A172 (cell line): ENCODE measurements at places on chromosomes 11 and 22.

DNA sequence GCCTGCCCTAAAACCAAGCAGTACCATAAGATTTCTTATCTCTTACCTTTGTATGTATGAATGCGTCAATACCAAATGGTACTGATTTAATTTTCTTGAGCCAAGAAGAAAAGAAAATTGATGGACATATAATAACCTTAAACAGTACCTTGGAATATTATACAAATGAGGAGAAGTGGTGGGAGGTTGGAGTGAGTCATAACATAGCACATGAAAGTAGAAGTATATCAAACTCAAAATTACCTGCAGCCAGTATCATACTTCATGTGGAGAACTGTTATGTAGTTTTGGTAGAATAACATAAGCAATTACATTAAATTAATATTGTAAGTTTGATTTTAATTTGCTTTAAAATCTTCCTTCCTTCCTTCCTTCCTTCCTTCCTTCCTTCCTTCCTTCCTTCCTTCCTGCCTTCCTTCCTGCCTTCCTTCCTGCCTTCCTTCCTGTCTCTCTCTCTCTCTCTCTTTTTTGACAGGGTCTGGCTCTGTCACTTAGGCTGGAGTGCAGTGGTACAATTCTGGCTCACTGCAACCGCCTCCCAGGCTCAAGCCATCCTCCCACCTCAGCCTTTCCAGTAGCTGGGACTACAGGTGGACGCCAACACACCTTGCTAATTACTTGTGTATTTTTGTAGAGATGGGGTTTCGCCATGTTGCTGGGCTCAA is 460.9 kb upstream of the CCDC90B start:
- no peak for DNase-seq

DNA sequence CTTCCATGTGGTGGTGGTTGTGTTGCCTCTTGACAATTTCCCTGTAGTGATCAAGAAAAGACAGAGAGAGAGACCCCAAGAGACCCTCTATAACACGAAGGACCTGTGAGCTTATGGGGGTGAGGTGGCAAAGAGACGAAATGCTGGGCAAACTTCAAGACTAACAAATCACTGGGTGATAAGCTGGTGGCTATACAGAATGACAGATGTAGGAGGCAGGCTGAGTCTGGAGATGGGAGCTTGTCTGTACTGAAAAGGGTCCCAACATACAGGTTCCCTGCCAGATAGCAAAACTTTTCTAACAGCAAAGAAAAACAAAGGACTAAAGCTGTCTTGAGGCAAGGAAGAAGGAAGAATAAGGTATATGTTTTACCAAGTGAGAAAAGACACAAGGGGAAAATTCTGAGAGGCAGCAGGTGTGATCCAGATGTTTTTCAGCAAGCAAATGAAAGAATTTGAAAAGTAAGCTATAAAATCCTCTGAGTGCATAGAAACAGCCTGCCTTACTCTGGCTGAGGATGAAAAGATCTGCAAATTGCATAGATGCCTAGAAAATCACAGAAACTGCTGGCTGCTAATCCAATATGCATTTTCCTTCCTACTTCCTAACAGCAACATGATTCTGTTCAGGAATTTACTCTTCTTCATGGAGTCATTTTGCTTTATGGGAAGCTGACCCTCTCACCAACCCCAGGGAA is 21.9 kb upstream of the LYVE1 start:
- no peak for DNase-seq

GRCh38 chr11:31882951-31883392 is 71.8 kb upstream of the PAX6 start:
- DNase-seq, result peak; percentile 51

- DNase-seq, result no peak
Observed at GRCh38 chr11:80898910-80899309, 1458.1 kb upstream of the TENM4 start.

GRCh38 chr11:111408789-111409727 is 30.0 kb upstream of the POU2AF1 start:
- DNase-seq, result no peak

- DNase-seq, result no peak
Observed at GRCh38 chr11:134037046-134037908, 31.6 kb upstream of the JAM3 start.

DNA sequence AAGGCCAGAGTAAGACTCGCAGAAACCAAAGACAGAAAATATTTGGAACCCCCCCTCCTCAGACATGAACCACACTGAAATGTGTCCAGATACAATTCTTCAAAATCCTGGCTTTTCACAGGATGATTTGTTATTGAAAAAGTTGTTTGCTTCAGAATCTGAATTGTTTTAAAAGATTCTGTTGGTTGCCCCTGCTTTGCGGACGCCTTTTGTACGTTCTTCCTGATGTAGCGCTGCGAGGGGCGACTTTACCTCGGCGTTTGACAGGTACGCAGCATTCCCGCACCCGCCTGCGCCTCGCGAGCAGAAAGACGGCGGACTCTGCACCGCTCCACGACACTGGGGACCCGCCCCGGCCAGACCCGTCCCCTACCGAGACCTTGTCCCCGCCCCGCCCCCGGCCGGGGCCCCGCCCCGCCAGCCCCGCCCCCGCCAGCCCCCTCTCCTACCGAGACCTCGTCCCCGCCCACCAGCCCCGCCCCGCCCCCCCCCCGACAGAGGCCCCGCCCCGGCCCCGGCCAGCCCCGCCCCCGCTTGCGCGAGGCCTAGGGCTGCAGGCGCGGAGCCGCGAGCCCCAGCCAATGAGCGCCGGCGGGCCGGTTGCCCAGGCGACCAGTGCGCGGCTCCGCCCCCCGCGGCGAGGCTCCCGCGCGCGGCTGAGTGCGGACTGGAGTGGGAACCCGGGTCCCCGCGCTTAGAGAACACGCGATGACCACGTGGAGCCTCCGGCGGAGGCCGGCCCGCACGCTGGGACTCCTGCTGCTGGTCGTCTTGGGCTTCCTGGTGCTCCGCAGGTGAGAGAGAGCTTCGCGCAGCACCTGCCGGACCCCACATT is at the start of gene GLB1L2:
Gene GLB1L2 (plus strand): TSS at position 635 of the 835 bp plus-strand sequence. CDS start 74 bp downstream, at position 709.
- peak; percentile 4 for DNase-seq

GRCh38 chr11:12885717-12886239 is 123.3 kb upstream of the RASSF10 start:
- no peak for DNase-seq

DNA sequence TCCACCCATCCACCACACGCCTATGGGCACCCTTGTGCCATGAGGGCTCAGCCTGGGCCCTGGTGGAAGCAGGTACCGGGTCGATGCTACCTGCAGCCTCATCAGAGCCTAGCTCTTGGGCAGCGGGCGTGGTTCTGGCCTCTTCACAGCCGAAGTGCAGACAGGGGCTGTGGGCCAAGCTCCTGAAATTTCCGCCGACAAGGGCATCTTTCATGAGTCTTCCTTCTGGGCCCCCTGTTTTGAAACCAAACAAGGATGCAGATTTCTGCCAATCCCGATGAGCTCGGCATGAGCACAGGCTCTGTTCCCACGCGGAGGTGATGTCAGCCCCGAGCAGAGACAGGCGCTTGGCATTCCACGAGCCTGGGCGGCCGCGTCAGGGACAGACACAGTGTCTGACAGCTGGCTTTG is 22.6 kb upstream of the MGAT3 start:
- DNase-seq, result no peak

DNA sequence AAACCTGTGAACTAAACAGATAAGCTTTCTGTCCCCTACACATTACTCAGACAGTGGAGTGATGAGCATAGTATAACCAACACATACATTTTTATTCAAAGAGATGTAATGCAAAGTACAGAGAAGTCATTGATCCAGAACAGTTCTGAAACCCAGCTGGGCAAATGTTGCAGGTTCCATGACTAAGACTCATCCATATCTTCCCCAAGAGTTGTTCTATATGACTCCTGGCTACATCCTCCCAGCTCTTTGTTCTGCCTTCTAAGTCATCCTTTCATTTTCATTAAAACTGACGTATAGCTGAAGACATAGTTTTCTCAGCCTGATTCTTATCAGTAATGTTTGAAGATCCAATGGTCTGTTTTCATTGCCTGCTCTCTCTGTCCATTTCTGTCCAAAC is 47.3 kb downstream of the PLAAT5 start:
- DNase-seq, result no peak

DNA sequence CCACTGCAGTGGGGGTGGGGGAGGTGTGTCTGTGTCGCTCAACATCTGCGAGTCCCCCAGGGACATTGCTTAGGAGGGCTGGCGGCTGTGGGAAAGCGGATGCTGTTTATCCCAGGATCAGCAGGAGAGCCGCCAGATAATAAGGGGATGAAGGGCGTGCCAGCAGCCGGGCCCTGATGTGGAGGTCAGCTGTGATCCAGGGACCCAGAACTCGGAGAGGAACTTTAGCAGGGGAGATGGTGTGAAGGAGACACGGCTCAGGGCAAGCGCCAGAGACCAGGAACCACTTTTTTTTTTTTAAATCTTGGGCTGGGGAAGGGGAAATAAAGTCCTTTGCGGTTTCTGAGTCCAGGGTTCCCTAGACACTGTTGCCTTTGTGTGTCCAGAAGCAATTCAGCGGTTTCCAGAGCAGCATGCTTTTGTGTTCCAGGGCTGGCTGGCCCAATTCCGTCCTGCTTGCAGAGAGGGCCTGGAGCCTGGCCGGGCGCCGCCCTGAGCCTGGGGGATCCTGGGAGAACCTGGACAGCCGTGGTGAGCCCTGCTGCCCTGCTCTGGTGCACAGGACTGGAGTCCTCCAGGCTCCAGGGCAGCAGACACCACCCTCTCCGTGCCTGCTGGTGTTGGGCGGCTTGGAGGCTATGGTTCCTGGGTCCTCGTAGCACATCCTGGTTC is at the start of gene GRAMD4:
Gene GRAMD4 (plus strand): TSS at position 557 of the 672 bp plus-strand sequence. CDS start 6,414 bp downstream, outside the sequence.
- DNase-seq, result no peak

- no peak for DNase-seq
Observed at GRCh38 chr11:61795876-61796526, 3.3 kb downstream of the FEN1 start.

DNA sequence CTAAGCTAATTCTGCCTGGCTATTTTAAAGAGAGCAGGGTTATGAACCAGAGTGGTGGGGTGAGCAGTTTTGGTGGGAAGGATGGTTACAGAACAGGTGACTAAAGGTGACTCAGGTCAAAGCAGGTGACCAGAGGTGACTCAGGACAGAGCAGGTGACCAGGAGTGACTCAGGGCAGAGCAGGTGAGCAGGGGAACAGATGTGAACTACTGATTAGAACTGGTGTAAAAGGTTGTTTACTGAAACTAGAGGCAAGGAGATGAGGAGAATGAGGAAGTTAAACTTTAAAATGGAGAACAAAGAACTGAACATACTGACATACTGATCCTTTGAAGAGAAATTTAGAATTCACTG is 15.4 kb upstream of the HYLS1 start:
- no peak for DNase-seq

- DNase-seq, result no peak
Observed at GRCh38 chr22:39967996-39968972, 8.1 kb downstream of the TMA7B start.

DNA sequence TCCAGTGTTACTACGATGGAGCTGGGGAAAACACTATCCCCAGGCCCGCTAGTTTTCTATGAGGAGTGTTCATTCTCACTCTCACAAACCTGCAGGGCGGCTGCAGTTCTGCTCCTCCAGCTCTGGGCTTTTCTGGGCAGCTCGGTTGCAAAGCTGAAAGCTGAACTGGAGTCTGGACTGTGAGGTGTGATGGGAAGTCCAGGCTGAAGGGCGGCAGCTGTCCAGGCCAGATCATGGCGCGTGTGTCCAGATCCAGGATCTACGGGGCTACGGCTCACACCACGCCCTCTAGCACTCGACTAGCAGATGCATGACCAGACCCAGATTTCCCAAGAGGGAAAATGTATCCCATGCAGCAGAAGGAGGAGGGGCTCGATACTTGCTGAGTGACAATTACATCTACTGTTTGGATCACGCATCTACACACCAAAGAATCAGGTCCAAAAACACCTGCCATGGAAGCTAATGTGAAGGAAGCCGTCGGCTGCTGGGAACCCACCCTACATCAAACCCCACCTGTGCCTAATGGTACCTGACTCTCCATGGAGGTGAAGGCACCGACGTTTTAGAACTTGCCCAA is 555.0 kb downstream of the BRD1 start:
- DNase-seq, result no peak

DNA sequence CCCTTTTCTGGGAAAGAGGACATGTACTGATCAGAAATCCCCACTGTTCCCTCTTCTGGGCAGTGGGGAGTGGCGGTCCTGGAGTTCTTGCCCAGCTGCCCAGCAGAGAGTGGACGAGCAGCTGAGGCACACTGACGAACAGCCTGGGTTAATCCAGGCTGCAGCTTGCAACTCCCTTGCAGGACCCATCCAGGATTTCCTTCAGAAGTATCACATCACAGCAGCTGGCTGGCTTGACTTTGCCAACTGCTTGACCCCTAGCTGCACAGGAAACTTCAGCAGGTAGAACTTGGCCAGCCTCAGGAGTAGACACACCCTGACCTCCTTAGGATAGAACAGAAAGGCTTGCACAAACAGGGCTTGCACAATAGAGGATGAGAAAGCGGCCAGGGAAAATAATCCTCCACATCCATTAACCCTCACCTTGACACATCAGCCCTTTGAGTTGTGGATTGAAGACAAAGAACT is 27.9 kb upstream of the FZD4 start:
- no peak for DNase-seq

- no peak for DNase-seq
Observed at GRCh38 chr11:2198621-2199365, 27.2 kb upstream of the TH start.

DNA sequence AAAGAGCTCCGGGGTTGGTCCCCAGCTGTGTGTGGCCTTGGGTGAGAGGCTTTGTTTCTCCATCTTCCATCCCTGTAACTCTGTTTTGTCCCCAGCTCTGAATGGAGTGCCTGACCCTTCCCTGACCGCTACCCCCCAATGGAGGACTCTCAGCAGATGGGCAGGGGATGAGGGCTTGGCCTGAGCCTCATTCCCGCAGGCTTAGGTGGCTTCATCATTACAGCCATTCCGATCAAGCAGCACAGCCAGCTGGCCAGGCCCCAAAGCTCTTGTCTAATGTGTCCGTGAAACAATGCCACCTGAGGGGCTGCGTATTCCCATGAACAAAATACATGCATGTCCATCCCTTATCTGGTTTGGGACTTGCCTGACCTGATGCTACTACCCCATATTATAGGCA is 3.9 kb upstream of the CDC42EP2 start:
- DNase-seq, result no peak

DNA sequence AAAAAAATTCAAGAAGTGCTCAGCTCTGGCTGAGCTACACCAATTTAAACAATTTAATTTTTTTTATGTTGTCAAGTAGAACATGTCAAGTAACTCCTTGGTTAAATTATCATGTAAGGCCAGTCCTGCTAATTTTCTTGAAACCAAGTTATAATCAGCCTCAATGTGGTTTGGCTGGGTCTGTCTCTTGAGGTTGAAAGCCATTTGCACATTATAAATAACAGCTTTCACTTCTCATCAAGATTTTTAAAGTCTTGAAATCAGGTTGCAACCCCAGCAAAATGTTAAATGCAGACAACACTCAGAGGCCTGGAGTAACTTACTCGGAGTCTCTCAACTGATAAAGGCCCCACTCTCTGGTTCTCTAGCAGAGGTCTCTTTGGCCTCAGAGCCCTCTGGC is 324.4 kb downstream of the BRD1 start:
- no peak for DNase-seq

GRCh38 chr11:35419184-35419829 is at the start of gene SLC1A2:
SLC1A2 (minus strand) TSS chr11:35419558; CDS start chr11:35418966, 592 bp downstream.
- DNase-seq, result no peak

DNA sequence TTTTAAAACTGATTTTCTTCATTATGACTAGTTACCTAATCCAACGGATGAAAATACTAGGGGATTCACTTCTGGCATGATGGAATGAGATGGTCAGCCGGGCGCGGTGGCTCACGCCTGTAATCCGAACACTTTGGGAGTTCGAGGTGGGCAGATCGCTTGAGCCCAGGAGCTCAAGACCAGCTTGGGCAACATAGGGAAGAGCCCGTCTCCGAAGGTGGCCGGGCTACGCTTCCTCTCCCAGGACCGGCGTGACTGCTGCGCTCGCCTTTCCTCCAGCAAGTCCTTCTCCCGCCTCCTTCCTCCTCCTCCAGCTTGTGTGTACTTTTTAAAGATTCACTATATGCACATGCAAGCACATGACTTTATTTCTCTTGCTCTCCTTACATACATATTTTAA is 505.4 kb upstream of the CCDC90B start:
- no peak for DNase-seq
